ENCODE measurements at places on chromosomes 16 and 17. TPM values are rescaled to one million over a fixed set of nuclear protein-coding genes. Genes with fewer than 3 reads are reported as not detected.

GRCh38 chr17:50816771-50817751 is 18.3 kb upstream of the WFIKKN2 start:
- peak; percentile 23 for DNase-seq

- peak; percentile 10 for DNase-seq
Measured at GRCh38 chr16:53043428-53043831, 9.3 kb downstream of the CHD9NB start.

GRCh38 chr17:80777274-80777673 is 214.4 kb upstream of the CHMP6 start:
- no peak for DNase-seq

DNA sequence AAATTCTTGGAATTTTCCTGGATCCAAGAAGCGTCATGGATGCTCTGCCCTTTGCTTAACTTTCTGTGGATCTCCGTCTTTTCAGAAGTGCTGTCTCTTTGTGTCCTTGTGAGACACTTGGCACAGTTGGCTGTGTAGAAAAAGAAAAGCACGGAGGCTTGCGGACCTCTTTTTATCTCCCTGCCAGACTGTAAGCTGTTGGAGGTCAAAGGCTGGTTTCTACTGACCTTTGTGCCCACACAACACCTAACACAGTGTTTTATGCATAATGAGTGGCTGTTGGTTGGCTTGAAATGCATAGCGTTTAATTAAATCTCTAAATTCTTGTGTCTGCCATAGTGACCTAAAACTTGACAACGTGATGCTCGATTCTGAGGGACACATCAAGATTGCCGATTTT is 75.7 kb upstream of the CACNG3 start:
- no peak for DNase-seq

DNA sequence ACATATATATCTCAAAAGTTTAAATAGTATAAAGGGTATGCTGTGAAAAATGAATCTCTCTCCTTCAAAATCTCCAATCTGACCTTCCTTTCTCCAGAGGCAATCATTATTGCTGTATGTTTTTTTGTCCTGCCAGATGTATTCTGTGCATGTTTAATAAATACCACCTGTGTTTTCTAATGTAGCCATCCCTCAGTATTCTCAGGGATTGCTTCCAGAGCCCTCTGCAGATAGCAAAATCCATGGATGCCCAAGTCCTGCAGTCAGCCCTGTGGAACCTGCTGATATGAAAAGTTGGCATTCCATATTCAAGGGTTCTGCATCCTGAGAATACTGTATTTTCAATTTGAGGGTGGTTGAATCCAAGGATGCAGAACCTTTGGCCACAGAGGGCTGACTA is 42.9 kb downstream of the BPTF start:
- no peak for DNase-seq

DNA sequence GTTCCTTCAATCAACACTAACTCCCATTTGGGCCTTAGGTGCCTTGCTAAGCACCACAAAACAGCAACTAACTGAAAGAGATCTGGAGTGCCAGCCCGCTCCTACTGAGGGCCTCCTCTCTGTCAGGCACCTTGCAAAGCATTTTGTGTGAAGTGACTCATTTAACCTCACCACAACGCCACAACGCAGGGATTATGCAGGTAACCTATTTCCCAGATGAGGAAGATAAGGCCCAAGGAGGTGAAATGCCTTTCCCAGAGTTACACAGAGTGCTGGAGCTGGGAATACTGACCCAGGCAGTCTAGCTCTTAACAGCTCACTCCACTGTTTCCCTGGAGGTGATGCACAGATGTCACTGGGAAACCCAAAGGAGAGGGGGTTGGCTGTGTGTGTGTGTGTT is 32.8 kb downstream of the DRC3 start:
- no peak for DNase-seq

GRCh38 chr16:3641801-3642396 is 12.6 kb upstream of the DNASE1 start:
- DNase-seq, result no peak

- no peak for DNase-seq
Measured at GRCh38 chr17:50093807-50094206, 1.3 kb upstream of the PDK2 start.

GRCh38 chr16:78620291-78620690 is 520.8 kb downstream of the WWOX start:
- DNase-seq, result no peak

GRCh38 chr16:67190448-67191399 is 788 bp upstream of the EXOC3L1 start:
- peak; percentile 32 for DNase-seq

- no peak for DNase-seq
Measured at GRCh38 chr17:31392856-31393748, 1.6 kb downstream of the RAB11FIP4 start.

DNA sequence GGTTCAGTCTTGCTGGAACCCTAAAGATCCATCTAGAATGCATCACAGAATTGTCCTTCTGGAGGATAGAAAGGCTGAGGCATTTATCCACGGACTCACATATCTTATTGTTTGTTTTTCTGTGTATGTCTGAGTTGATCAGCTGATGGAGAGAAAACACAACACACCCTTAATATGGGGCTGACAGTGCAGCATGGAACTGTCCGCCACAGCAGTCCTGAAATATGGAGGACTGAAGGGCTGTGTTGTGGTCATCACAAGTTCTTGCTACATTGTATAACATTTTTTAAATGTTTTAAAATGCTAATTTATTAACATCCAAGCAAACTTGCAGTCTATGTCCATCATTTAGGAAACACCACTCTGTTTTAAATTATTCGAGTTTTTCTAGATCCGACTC is 448.9 kb upstream of the ERCC4 start:
- DNase-seq, result no peak

- DNase-seq, result no peak
Measured at GRCh38 chr16:49675413-49675812, 180.5 kb downstream of the ZNF423 start.

DNA sequence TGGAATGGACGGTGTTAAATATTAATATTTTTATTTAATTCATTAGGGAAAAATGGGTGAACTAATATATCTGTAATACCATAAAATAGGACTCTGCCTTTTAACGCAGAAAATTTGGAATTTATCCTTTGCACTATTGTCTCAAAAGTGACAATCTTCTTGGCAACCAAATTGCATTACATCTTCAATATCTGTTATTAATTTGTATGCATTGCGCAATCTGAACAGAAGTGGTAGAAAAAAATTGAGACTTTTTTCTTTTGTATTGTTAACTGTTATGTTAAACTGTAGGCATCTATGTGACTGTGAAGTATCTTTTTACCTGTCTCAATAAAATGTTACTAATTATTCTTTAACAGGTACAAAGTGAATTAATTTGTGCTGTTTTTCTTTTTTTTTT is 55.6 kb downstream of the PPM1E start:
- DNase-seq, result no peak

- DNase-seq, result no peak
Measured at GRCh38 chr17:77341069-77341541, 200.3 kb downstream of the SEC14L1 start.

DNA sequence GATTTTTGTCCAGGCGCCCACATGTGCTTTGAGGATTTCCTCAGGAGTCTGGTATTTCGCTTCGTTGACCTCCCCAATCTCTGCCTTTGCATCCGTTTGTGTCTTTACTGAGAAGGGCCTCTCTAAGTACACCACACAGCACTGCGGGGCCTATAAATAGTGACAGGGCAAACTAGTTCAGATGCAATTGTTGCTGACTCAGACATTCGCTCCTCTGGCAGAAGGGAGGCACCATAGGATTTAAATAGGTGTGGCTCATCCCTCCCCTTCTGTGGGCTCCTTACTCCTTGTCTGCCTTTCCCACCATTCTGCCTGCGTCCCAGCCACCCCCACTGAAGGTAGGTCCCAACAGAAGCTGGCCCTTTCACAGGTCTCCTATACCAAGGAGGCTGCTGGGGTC is 192.3 kb downstream of the SHISA9 start:
- no peak for DNase-seq

- DNase-seq, result no peak
Measured at GRCh38 chr16:84874983-84875382, 55.2 kb downstream of the CRISPLD2 start.

- no peak for DNase-seq
Measured at GRCh38 chr17:37827905-37828650, 83.2 kb upstream of the HNF1B start.

GRCh38 chr16:47069313-47069712 is 74.4 kb downstream of the NETO2 start:
- no peak for DNase-seq

- peak; percentile 36 for DNase-seq
Measured at GRCh38 chr16:2497116-2497630, 16.6 kb upstream of the ATP6V0C start.

DNA sequence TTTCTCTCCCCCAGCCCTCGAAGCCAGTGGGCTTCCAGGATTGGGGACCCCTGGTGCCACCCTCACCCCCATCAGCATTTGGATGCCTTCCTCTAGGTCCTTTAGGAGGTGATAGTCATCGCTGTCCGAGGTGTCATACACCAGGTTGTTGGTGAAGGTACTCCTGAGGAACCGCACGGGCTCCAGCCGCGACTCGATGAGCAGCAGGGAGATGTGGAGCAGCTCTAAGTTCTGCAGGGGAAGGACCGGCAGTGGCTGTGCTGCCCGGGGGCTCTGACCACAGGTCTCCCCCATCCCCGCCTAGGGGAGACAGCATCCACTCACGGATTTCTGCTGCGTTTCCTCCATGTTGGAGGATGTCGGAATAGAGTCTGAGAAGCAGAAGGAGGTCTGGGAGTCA is 962 bp downstream of the CSHL1 start:
- DNase-seq, result no peak

DNA sequence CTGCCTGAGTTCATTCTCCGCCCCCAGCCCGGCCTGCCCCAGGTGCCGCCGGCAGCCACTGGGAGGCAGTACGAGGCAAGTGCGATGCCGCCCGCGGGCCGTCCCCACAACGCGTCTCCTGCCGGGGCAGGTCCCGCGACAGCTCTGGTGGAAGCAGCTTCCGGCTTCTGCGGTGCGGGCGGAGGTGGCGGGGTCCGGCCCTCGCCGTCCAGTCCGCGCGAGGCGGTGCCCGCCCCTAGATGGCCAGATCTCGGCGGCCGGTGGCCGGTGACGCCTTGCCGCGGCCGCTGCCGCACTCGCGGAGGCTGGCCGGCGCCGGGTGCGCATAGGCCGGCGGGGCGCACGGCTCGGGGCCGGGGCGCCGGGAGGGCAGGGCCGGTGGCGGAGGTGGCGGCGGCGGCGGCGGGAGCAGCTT is 1.8 kb downstream of the GJD3 start:
- DNase-seq, result peak; percentile 72

GRCh38 chr16:51994597-51994996 is 552.3 kb downstream of the TOX3 start:
- DNase-seq, result no peak

- no peak for DNase-seq
Measured at GRCh38 chr17:28072936-28073533, 30.6 kb downstream of the NLK start.

GRCh38 chr17:32927201-32927723 is 691 bp upstream of the TMEM98 start:
- no peak for DNase-seq

GRCh38 chr16:79286646-79287423 is 313.7 kb downstream of the MAF start:
- DNase-seq, result no peak

DNA sequence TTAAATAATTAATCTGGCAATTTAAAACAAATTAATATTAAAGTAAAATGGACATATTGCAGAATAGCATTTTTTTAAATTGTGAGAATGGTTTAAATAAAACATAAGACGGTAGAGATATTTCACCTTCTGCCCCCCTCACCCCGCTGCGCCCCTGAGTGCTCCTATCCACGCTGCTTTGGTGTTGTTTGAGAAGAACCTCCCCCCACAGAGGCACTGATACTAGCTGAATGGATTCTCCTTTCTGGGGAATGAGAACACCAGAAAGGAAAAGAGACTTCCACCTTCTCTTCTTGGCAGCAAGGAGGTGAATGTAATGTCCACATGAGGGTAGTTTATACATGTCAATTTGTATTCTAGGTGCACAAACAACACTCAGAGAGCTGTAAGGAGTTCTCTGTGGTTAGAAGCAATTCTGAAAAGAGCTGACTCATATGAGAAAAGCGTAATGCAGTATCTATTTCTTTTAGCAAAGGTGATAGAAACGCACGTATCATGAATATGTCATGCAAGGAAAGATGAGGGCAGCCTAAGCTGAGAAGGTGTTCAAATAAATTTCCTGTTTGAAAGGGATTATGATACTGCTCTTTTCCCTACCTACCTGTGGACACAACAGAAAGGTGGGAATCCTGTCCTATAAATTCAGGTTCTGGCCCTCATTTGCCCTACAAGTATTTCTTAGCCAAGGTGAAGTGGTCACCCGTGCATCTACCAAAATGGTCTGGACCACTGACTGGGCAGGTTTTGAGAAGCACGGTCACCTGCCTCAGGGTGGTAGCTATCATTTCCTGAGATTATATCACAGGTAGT is 126.9 kb downstream of the PARN start:
- peak; percentile 90 for DNase-seq

Gene C1QTNF1
- total RNA-seq, result 45.2 TPM

Gene SHISA6
- not detected for total RNA-seq

Gene IGF2BP1
- total RNA-seq, result under 0.01 TPM

Gene SCNN1G
- not detected for total RNA-seq

Gene LRRC46
- total RNA-seq, result under 0.01 TPM

Gene TP53TG3F
- not detected for total RNA-seq

Gene HS3ST6
- total RNA-seq, result not detected

Gene TEKT5
- 0.26 TPM for total RNA-seq

Gene ABCA10
- 2.8 TPM for total RNA-seq

Gene TMEM98
- 190 TPM for total RNA-seq

Gene CMTM2
- total RNA-seq, result not detected

Gene PRR11
- 1.0 TPM for total RNA-seq

Gene C17orf100
- total RNA-seq, result 0.33 TPM

Gene SAMD14
- 2.1 TPM for total RNA-seq

All from fibroblast of lung (primary cell).